ENCODE measurements at places on chromosomes 12 and 14.
A peak's percentile ranks its signal among the peaks of the same experiment; 100 is the strongest.

- no peak for DNase-seq
Measured at GRCh38 chr12:98137278-98137677, 378.1 kb upstream of the TMPO start.

GRCh38 chr12:111353603-111354295, 15.1 kb downstream of the PHETA1 start:
- DNase-seq: no peak

DNA sequence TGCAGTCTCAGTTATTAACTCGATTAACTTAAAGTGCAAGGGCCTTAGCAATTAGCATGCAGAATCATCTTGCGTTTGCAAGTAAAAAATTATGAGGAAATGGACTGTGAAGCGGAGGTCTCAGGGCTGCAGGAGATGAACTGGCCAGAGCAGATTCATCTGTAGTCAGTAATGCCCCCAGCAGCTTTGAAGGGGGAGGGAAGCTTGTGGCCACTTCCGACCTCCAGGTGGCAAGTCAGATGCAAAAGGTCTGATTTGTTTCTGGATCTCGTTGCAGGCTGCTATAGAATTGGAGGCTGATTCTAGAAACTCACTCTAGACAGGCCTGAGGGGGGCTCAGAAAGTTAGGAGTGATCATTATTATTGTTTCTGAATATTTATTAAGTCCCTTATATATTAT, 107.4 kb upstream of the RGS6 start:
- no peak for DNase-seq

- DNase-seq: peak; percentile 46
Measured at GRCh38 chr14:71855399-71856036, 76.7 kb upstream of the RGS6 start.

DNA sequence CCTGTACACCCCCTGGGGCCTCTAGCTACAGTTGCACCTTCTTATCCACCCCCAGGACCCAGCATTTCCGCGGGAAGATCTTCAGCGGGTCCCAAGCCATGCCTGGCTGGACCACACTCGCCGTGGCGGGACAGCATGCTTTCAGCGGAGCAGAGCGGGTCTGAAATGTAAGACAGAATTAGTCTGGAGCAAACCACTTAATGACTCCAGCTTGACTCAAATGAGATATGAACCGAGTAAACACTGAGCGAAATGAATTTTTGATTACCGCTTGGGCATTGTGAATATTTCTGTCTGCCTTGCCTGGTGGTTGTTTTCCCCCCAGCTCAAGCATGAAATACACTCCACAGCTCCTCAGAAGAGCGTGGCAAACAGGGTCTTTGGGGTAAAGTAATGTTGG, 60.8 kb downstream of the SLC24A4 start:
- no peak for DNase-seq

DNA sequence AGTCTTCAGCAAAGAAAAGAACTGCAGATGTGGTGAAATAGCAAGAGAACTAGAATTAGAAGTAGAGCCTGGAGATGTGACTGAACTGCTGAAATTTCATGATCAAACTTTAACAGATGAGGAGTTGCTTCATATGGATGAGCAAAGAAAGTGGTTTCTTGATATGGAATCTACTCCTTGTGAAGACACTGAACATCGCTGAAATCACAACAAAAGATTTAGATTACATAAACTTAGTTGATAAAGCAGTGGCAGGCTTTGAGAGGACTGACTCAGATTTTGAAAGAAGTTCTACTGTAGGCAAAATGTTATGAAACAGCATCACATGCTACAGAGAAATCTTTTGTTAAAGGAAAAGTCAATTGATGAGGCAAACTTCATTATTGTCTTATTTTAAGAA, 175.0 kb downstream of the KIF21A start:
- DNase-seq: no peak

DNA sequence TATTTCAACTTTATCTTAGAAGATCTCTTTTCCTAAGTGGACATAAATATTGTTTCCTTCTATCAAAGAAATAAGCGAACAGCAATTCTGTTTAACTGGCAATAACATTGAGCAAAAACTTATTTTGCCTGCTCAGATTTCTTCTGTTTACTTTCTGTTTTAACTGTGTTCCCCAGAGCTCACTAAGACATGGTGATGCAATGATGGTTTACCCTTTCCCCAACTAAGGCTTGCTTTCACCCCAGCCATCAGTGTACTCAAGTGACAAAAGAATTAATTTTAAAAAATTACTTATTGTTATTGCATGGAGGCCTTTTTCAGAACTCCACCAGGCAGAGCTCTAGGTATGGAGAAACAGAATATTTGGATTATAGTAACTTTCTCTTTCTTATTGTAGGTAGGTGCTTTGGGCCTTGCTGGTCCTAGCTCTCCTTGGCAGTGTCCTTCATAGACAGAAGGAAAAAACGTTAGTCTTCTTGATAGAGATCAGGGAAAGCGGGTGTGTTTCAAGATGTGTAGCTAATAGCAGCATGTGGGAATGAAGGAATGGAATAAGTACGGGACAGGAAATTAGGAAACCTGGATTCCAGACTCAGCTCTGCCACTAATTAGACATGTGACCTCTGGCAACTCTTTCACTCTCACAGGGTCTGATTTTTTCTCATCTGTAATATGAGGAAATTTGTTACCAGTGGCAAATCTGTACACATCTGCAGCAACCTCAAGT, 14.6 kb upstream of the DDHD1 start:
- no peak for DNase-seq

DNA sequence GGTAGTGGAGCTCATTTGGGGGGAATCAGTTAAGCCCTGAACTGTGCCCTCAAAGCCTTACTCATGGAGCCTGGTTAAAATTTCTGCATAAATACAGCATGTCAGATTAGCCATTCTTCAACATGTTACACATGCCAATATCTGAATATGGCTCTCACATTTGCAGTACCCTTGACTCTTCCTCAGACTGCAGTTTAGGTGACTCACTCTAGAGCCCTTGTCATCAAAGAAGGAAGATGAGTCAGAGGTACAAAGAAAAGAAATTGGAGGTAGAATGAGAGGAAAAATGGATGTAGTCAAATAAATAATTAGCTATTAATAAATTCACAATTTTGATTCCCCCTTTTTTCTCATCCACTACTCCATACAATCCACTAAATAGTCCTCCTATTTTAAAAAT, 23.6 kb upstream of the OR4K2 start:
- DNase-seq: no peak

- no peak for DNase-seq
Measured at GRCh38 chr12:14824012-14824634, 10.1 kb upstream of the SMCO3 start.

Measured in NAMALWA (cell line).